ENCODE measurements at places on chromosomes 7 and 10.

- DNase-seq: no peak
Measured at GRCh38 chr7:150923196-150923595, 54.9 kb downstream of the KCNH2 start.

GRCh38 chr7:42210779-42211178, 26.2 kb downstream of the GLI3 start:
- no peak for DNase-seq

DNA sequence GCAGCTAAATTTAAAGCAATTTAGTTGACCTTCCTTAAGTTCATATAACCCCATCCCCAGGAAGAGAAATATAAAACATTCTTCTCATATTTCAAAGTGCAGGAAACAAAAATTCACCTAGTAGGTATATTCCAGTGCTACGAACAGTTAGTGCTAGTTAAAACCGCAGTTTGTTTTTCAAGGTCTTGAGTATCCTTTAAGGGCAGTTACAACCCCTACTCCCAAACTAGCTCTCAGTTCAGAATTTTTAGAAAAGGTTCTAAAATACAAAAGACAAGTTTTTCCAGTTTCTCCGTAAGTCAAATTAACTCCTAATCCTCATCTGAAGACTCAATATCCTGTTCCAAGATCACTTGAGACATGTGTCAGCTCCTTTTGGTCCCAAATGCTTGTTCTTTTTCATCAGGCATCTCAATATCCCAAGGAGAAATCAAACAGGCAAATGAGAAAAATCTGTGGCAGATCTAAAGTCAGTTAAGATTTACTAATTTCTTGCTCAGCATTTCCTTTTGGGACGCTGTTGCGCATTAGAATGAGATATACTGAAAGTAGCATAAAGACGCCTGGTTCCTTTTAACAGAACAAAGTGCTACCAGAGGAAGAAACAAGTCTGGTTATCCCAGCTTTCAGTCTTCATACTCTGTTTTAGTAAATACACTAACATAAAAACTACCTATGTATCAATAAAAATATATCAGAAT, 51.8 kb downstream of the ARHGAP12 start:
- DNase-seq: no peak

- no peak for DNase-seq
Measured at GRCh38 chr7:151566897-151567320, 47.2 kb upstream of the RHEB start.

- DNase-seq: no peak
Measured at GRCh38 chr7:1725199-1725690, 55.2 kb downstream of the ELFN1 start.

GRCh38 chr7:80603940-80604339, 34.5 kb upstream of the CD36 start:
- no peak for DNase-seq

GRCh38 chr7:42485301-42485766, 248.3 kb upstream of the GLI3 start:
- DNase-seq: no peak

- DNase-seq: no peak
Measured at GRCh38 chr10:117421985-117422384, 46.7 kb upstream of the PDZD8 start.

DNA sequence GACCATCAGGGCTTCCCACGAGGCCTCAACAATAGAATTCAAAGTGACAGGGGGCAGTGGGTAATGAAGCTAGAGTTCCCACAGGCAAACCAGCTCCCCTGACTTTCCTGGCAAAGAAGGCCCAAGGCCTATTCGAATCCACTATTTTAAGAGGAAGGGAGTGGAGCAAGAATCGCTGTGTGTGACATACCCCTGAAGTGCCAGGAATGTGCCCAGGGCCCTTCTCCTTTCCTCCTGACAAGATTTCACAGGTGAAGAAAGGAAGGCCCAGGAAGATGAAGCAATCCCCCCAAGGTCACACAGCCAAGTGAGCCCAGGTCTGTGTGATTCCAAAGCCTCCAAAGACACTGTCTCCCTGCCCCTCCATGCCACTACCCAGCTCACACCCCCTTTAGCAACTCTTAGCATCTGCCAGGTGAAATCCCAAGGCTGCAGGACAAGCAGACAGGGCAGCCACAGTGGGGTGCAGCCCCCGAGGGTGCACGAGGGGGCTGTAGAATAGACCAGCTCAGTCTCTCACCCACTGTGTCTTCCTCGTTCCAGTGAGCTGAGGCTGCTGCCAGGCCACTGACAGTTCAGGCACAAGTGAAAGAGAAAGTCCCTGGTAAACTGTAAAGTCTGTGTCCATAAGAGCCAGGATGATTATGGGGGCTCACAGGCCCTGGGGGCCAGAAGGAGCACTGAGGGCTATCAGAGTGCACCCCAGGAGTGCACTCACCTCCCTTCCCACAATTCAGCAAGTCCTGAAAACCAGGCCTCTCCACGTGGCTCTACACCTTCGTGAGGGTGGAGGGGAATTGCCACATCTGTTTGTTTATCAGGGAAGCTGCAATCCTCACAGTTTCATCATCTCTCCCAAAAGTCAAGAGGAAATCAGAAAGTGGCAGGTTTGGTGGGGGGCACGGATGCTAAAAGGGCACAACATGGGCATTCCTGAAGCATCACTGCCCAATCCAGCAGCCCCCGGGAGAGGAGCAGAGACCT, 70.8 kb upstream of the ZMIZ1 start:
- DNase-seq: no peak

- no peak for DNase-seq
Measured at GRCh38 chr7:34191771-34192479, 286.6 kb downstream of the BMPER start.

DNA sequence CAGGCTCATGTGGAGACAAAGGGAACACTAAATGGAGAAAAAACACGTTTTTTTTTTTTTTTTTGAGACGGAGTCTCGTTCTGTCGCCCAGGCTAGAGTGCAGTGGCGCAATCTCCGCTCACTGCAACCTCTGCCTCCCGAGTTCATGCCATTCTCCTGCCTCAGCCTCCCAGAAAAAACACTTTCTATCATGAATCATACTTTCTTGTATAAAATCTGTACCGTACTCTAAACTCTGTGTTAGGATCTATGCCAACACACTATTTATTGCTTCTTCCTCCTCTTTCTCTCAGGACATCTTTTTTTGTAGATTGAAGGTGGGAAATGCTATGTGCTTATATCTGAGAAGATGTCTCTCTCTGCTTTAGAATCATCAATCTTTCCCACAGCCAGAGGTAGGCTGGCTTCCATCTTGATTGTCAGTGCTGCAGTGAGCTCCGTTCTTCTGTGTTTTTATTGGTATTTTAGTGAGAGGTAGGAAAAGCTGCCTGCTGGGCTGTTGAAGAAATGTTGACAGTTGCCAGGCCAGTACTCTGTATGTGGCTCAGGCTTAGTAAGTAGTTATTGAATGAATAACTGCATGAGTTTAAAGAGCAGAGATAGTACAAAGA, 101.1 kb downstream of the GPR85 start:
- no peak for DNase-seq

- DNase-seq: no peak
Measured at GRCh38 chr10:83929399-83929798, 209.9 kb upstream of the GHITM start.
